A549 treated with ZK216348 at 1 μM for 4 hours (cell line): ENCODE measurements at places on chromosomes 6 and 20. TPM values are rescaled to one million over a fixed set of nuclear protein-coding genes. Genes with fewer than 3 reads are reported as not detected.

CPXM1 gene
- total RNA-seq, result not detected in 5 replicates

BMP7 gene
- total RNA-seq, result 0.13 to 0.78 TPM (median 0.55 TPM) in 5 replicates

NT5DC1 gene
- 21.6 to 32.8 TPM (median 28.3 TPM) in 5 replicates for total RNA-seq

NRN1 gene
- total RNA-seq, result 0.40 to 1.2 TPM (median 0.78 TPM) in 5 replicates

ULBP2 gene
- total RNA-seq, result 3.3 to 4.3 TPM (median 3.9 TPM) in 5 replicates

RCAN2 gene
- total RNA-seq, result not detected in 5 replicates

TRIM10 gene
- not detected in 5 replicates for total RNA-seq

PRDM1 gene
- total RNA-seq, result 3.8 to 5.9 TPM (median 5.5 TPM) in 5 replicates

RIPOR2 gene
- total RNA-seq, result 0.13 to 0.31 TPM (median 0.25 TPM) in 5 replicates

COL21A1 gene
- 0.38 to 0.84 TPM (median 0.56 TPM) in 5 replicates for total RNA-seq

FAM83C gene
- 0.07 to 0.15 TPM (median 0.12 TPM) in 4 of 5 replicates, not detected in the other for total RNA-seq
